ENCODE measurements at places on chromosomes 2 and 18.

DNA sequence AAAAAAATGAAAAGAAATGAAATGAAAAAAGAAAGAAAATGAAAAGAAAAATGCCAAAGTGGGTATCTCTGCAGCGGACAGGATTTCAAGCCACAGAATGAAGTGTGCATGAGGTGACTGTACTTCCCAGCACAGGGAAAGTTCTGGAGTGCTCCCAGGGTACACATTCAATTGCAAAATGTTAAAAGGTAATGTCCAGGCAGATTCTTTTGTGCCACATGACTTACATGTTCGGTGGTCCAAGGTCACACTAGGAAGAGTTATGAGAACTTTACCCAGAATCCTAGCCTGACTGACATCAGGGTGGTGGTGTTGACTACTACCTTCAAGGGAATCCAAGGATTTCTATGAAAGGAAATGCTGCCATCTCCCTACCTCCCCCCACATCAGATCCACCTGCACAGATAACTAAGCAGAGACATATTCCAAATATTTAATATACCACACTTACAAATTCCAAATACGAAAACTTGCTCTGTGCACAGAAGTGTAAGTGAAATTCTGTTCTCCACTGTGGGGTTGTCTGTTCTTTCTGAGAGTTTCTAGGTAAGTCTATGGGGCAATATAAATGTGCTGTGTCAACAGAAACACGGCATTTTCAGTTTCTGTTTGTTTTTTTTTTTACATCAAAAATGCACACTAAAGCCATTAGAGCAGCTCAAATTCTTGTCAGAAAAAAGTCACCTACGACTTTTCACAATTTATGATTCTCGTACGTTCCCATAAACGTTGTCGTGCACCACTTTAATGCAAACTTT lies 56.6 kb downstream of the CABYR start:
- DNase-seq: no peak

DNA sequence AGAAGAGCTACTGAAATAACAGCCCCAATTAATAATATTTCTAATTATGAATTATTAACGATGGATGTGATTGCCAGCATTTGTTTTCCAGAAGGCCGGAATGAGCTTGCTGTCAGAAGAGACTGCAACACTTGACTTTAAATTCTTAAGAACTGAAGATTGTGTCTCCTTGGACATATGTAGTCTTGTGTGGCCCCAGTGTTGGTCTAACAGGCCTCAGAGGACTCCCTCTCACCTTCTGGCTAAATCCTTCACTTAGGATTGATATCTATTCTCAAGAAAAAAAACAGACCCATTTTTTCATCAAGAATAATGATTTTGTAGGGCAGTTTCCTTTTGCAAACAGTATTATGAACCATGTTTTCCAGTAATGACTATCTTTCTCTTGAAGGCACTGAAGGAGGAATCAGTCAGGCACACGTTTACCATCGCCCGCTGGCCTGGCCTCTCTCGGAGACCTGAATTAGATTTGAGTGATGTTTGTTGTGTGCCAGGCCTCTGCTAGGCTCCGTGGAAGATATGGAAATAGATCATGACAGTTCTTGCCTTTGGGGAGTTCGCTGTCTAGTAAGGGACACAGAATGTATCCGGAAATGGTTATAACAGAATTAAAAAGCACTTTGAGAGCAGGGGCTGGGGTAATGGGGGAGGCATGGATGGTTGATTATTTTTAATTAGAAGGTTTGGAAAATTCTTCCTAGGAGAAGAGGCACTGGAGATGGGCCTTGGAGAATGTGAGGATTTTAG lies 258.0 kb downstream of the MYCN start:
- no peak for DNase-seq

DNA sequence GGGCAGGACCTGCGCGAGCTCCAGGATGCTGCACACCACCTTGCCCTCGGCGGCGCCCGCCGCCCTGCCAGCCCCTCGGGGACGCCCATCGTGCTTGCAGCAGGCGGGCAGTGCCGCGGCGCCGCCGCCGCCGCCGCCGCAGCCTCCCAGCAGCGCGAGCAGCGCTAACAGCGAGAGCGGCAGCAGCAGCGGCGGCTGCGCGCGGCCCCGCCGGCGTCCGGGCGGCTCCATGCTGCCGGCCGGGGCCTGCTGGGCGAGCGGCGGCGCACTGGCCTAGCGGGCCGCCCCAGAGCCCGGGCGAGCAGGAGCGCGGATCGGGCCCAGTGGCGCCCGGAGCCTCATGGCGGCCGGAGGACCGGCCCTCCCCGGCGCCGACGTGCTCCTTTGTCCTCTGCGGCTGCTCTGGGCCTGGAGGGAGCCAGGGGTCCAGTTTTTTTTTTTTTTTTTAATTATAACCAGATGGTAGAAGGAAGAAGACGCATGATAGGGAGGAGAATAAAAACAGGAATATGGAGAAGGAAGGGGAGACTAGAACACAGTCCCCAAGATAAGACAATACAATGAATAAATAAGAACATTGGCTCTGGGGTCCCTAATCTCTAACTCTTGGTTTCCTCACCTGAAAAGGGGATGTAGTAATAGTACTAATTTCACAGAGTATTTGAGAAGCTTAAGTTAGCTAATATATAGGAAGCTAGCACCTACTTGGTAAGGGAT lies 17.1 kb upstream of the ANKRD62 start:
- no peak for DNase-seq

DNA sequence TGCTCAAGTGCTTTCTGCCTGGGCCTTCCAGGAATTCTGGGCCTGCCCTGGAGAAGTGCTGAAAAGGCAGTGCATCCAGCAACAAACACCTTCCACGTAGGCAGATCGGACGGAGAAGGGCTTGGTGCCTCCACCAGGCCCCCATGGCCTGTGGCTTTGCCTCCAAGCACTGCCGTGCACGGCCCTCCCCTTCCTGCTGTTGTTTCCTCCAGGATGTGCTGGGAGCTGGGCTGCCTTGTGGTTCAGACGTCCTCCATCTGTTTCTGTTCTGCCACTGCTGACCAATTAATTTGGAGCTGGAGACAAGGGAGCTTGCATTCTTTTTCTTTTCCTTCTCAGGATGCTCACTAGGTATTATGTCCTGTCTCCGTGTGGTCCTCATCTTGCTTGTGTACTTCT lies 197.0 kb downstream of the HRH4 start:
- no peak for DNase-seq

- no peak for DNase-seq
These were observed 79.1 kb upstream of the DNMT3A start for GRCh38 chr2:25420820-25421237.

DNA sequence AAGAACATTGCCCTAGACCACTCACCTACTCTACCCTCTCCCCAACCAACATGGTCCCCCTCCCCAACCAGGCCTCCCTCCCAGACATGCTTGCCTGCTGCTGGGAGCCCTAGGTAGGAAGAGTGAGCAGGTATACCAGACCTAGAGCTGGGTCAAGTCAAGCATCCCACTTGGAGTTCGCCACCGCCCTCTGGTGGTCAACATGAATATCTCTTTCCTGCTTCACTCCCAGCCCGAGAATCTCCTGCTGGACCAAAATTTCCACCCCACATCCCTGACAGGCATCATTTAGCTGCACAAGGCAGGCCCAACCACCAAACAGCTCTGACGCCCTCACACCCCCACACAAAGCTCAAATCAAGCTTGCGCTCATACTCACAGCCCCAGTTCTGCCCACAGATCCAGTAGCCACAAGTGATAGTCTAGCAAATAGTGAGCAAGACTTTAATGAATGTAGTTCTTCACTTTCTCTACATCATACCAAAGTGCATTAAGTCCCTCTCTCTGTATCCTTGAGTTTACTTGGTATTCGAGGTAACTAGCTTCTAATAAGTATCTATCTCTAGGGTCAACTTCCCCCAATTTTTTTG lies 116.0 kb downstream of the TNS1 start:
- DNase-seq: peak; percentile 68

GRCh38 chr18:402129-402528 lies 98.4 kb downstream of the COLEC12 start:
- DNase-seq: no peak

DNA sequence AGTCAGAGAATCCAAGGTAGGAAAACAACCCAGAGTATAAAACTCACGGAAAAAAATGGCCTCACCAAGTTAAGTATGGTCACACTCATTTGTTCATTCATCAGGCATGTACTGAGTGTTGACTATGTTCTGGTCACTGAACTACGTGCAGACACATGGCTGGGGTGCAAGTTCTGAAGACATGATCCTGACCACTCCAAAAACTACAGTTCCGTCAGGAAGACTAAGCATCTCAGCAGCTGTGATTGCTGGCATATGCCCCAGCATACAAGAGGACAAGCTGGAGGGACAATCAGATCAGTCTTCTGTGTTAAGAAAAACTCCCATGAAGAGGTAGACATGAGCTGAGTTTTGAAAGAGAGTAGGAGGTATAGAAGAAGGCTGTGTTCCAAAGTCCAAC lies 72.8 kb downstream of the TCF4 start:
- no peak for DNase-seq

DNA sequence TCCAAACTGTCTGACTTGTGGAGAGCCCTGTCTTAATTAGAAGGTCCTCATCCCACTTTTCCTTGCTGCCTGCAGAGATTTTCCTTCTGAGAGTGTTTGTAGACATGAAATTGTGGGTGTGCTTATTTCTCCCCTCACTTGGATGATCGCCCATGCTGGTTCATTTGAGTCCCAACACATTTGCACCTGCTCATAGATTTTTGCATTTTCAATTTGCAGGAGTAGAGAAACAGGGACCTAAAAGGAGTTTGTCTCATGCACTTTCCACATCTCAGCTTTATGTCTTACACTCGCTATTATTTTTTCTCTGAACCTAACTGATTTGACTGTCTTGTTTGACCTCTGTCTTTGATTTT lies 33.2 kb upstream of the FHL2 start:
- no peak for DNase-seq

DNA sequence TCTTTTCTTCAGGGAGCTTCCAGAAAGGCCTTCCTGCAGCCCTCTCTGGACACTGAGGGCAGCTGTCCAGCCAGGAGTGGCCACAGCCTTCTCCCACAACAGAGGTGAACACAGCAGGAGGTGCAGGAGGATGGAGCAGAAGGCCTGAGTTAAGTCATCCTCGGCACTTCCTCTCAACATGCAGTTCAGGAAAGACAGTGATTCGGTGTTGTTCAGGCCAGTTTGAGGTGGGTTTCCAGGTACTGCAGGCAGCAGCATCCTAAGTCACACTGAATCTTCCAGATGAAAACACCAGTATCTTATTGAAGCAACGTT lies 225.3 kb upstream of the PXDN start:
- DNase-seq: no peak

GRCh38 chr2:69483024-69483423 lies 45.8 kb upstream of the NFU1 start:
- no peak for DNase-seq

GRCh38 chr2:27792759-27793158 lies 21.2 kb downstream of the MRPL33 start:
- no peak for DNase-seq
